ENCODE measurements at places on chromosomes 5 and 9.

DNA sequence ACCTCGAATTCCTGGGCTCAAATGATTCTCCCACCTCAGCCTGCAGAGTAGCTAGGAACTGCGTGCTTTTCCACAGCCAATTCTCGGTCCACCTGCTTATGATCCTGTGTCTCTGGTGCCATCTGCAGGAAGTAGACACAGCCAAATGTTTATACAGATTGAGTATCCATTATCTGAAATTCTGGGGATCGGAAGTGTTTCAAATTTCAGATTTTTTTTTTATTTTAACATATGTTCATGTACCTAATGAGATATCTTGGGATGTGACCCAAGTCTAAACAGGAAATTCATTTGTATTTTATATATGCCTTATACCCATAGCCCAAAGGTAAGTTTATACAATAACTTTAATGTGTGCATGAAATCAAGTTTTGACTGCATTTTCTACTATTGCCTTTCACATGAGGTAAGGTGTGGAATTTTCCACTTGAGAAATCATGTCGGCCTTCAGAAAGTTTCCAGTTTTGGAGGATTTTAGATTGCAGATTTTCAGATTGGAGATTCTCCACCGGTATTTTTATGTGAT, 89.5 kb downstream of the ESM1 start:
- DNase-seq, result peak; percentile 74

DNA sequence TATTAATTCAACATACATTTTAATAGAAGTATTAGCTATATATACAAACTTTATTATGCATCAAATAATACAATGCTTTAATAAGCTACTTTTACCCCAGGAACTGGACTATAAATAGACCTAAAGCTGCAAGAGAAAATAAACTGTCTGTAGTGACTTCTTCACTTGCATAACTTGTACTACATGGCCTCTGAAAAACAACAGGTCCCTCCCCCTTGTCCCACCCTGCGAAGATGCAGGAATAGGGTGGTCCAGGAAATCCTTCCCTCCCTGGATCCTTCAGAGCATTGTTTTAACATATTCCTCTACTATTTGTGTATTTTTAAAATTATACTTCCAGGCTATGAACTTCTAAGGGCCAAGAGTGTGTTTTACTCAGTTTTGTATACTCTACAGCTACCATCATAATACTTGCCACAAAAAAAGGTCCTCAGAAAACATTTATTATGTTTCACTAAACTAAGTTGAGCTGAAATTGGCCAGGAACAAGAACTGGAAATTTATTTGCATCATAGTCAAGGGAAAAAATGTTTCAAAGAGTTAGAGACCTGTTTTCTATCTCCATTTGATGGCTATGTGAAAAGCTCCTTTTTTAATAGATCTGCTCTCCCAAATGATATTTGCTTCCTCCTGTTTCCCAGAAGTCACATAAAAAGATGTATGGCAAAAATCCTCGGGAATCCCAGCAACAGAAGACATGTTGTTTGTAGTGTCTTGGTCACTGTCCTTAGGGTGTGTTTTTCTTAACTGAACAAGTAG, 15.2 kb upstream of the SELENOP start:
- DNase-seq, result no peak

- DNase-seq, result no peak
Observed at GRCh38 chr5:157038568-157039187, 20.2 kb downstream of the HAVCR1 start.

DNA sequence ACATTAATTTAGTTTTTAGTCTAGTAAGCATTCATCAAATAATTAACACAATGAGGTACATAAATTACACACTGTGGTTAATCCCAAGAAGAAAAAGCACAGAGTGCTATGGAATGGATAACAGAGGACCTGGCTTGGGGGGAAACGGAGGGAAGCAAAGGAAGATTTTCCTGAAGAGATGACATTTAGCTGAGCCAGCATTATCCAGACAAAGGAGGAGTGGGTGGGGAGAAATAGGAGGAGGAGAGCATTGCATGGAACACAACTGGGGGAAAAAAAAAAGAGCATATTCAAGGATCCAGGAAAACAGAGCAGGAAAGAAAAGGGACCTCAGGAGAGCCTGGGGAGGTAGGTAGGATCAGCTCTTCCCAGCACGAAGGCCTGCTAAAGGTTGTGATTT, 170.8 kb downstream of the DNAH5 start:
- no peak for DNase-seq

DNA sequence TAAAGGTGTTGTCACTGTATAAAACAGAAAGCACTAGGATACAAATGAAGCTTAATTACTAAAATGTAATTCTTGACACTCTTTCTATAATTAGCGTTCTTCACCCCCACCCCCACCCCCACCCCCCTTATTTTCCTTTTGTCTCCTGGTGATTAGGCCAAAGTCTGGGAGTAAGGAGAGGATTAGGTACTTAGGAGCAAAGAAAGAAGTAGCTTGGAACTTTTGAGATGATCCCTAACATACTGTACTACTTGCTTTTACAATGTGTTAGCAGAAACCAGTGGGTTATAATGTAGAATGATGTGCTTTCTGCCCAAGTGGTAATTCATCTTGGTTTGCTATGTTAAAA, 43.8 kb downstream of the NDFIP1 start:
- DNase-seq, result no peak

DNA sequence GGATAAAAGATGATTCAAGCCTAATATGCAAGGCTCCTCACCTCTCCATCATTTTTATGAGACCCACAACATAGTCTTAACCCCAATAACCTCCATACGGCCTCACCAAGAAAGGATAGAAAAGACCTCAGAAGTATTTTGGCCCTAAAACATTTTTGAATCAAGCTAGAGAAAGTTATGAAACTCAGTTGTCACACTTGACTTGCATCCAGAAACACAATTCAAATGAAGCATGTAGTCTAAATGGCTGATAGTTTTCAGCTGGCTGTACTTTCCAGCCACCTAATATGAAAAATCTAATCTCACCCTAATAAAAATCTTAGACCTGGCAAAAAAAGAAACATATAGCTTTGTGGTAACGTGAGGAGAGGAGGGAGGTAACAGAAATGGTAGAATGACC, 116.1 kb downstream of the ARL15 start:
- DNase-seq, result no peak

- no peak for DNase-seq
Observed at GRCh38 chr5:158538506-158539074, 561.1 kb downstream of the EBF1 start.
